ENCODE measurements at places on chromosomes 6 and 20. TPM values are rescaled to one million over a fixed set of nuclear protein-coding genes. Genes with fewer than 3 reads are reported as not detected.

The CFB gene
- 166 TPM for total RNA-seq

- DNase-seq = no peak
Observed at GRCh38 chr20:9789131-9789530, 49.7 kb downstream of the PAK5 start.

GRCh38 chr20:63833776-63834490 lies 2.9 kb upstream of the ZBTB46 start:
- DNase-seq = no peak

DNA sequence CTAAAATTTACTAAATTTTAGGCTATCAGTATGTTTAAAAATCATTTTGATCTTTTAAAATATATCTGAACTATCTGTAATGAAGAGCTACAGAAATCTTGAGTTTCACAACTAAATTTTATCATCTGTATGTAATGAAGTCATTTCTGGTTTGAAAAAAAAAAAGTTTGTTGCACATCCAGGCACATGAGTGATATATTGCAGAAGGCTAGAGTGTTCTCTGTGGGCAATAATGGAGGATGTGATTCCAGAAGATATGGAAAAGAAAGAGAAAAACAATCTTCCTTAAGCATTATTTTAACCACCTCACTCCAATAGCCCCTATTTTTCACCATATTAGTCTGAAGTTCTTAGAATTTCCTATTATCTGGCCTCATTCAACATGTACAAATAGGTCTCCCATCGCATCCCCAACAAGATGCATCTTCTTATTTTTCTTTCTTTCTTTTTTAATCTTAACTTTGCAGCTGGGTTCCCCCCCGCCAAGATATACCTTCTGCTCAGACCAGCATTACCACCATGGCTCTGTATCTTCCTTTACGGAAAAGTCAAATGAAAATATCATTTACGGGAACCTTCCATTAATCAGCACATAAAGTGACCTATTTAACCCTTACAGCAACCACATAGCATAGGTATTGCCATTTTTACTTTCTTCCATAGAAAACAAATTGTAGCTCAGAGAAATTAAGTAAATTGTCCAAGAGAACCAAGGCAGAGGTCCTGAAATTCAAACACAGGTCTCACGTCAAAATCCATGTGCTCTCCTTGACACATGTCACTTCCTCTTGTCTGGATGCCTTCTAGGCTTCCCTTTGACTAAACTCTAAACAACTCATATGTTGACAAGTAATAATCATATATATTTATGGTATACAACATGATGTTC lies 116.9 kb downstream of the KIF13A start:
- no peak for DNase-seq

- no peak for DNase-seq
Observed at GRCh38 chr6:124798942-124799496, 163.2 kb upstream of the RNF217 start.

GRCh38 chr6:34239893-34240292 lies 3.2 kb downstream of the HMGA1 start:
- no peak for DNase-seq

GRCh38 chr6:53598265-53598907 lies 53.5 kb upstream of the GCLC start:
- DNase-seq = no peak
